ENCODE measurements at places on chromosomes 3 and 15. TPM values are rescaled to one million over a fixed set of nuclear protein-coding genes. Genes with fewer than 3 reads are reported as not detected.

The STARD5 gene
- total RNA-seq, result 0.41 TPM

DNA sequence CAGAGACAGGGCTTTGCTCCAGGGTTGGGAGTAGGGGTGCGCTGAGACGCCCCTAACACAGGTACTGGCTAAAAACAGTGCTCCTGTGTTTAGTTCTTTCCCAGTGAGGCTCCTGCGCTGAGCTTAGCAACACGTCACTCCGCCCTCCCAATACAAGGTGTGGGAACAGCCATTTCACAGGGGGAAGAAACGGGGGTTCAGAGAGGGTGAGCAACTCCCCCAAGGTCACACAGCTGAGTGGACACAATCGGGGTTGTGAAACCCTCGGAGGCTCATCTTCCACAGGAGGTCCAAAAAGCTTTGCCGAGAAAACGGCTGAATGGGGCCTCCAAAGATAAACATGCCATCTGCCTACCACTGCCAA lies 628 bp downstream of the PRRT3 start:
- H3K4me1 ChIP-seq, result peaks cover 21% of the 10 kb centered on the region
- H3K27ac ChIP-seq, result no peak overlapping the region
- no peak overlapping the region for H3K4me3 ChIP-seq
- no peaks in the 10 kb centered on the region for H3K27me3 ChIP-seq
- no peak for DNase-seq
- H3K36me3 ChIP-seq, result no peaks in the 10 kb centered on the region

- no peak for DNase-seq
- H3K27ac ChIP-seq, result no peak overlapping the region
- H3K4me3 ChIP-seq, result no peak overlapping the region
- H3K27me3 ChIP-seq, result no peaks in the 10 kb centered on the region
- H3K4me1 ChIP-seq, result no peaks in the 10 kb centered on the region
Measured at GRCh38 chr3:21117370-21117769, 633.6 kb downstream of the ZNF385D start.

GRCh38 chr3:195095035-195095703 lies 175.8 kb downstream of the XXYLT1 start:
- H3K4me3 ChIP-seq, result no peak overlapping the region
- peaks cover 6% of the 10 kb centered on the region for H3K4me1 ChIP-seq
- H3K36me3 ChIP-seq, result no peaks in the 10 kb centered on the region
- DNase-seq, result no peak

- no peak overlapping the region for H3K4me3 ChIP-seq
- no peaks in the 10 kb centered on the region for H3K36me3 ChIP-seq
- no peak for DNase-seq
- H3K4me1 ChIP-seq, result no peaks in the 10 kb centered on the region
- H3K27me3 ChIP-seq, result peaks cover 26% of the 10 kb centered on the region
Measured at GRCh38 chr15:79769069-79769481, 127.7 kb downstream of the MTHFS start.

DNA sequence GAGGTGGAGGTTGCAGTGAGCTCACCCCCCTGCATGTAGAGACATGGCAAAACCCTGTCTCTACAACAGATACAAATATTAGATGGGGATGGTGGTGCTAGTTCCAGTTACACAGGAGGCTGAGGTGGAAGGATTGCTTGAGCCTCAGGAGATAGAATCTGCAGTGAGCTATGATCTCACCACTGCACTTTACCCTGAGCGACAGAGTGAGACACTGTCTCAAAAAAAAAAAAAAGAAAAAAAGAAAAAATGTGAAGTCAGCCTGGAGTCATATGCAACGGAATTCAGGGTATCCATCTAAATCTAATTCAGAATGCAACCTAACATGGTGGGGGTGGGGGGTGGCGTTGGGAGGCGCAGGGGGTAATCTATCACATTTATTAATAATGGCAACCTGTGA lies 37.1 kb upstream of the NR2F2 start:
- H3K36me3 ChIP-seq, result no peaks in the 10 kb centered on the region
- no peak for DNase-seq
- no peak overlapping the region for H3K4me3 ChIP-seq
- H3K27me3 ChIP-seq, result no peaks in the 10 kb centered on the region
- H3K27ac ChIP-seq, result no peak overlapping the region
- H3K4me1 ChIP-seq, result no peaks in the 10 kb centered on the region

- H3K27ac ChIP-seq, result no peak overlapping the region
- DNase-seq, result no peak
- no peaks in the 10 kb centered on the region for H3K27me3 ChIP-seq
- no peaks in the 10 kb centered on the region for H3K36me3 ChIP-seq
- peaks cover 8% of the 10 kb centered on the region for H3K4me1 ChIP-seq
- no peak overlapping the region for H3K4me3 ChIP-seq
Measured at GRCh38 chr3:4707324-4707723, 214.2 kb downstream of the ITPR1 start.

Measured in PC-9 (cell line).